Stimulated activated CD8-positive, alpha-beta memory T cell treated with anti-CD3 and anti-CD28 coated beads, Interleukin-7, amount 100 ng/mL, for 4 hours (primary cell): ENCODE measurements at places on chromosomes 2 and 18.

DNA sequence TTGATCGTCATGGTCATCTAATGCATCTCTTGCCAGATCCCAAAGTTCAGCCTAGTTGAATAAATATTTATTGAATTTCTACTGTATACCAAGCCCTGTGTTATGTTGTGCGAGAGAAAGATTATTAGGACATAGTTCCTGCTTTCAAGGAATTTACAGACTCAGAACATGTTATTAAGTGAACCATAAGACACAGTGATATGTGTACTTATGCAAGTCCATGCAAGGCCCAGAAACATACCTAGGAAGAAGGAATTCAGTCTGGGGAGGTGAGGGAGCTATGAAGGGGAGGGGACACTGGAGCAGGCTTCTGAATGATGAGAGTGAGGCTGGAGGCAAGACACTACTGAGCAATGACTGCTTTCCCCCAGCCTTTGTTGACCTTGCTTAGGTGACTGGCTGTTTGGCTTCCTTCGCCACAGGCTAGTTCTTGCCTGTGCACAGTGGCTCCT lies 81.4 kb downstream of the ACAA2 start:
- DNase-seq: no peak

DNA sequence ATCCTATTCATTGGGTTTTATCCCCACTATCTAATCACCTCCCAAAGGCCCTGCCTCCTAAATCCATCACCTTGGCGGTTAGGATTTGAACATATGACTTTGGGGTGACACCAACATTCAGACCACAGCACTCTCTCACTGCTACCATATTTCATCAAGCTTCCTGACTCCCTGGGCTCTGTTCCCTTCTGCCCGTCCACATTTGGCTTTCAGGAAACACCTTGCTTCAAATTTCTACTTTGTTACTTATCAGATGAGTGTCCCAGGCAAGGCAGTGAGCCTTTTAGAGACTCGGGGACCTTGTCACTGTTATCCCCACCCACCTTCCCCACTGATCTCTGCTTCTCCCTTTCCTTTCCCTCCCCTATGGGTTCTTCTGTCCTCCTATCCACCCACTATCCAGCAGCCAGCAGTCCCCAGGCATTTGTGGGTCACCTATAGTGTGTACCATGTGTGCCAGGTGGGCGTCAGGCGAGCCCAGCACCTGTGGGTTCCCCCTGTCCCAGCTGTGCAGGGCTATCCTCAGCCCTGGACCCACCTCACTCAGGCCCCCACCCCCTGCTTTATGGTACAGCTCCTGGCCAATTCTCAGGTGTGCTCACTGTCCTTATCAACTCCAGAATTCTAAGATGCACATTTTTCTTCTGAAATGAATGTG lies 230.9 kb downstream of the LOXHD1 start:
- DNase-seq: no peak

DNA sequence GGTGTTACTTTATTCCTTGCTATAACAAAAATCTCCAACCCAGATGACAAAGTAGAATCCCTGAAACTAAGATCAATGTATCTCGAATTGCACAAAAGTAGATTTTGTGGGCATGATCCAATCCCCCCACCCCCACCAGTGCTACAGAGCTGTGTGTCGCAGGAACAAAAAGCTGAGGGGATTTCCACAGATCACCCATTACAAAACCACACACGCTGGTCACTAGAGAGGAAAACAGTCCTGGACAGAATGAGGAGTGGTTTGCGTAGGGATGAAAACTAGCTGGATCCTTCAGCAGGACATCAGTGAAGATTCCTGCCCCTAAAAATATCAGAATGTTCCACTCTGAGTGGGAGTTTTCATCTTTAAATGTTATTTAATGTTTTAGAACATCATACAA lies 165.3 kb upstream of the STK17B start:
- no peak for DNase-seq

GRCh38 chr18:55858661-55859515 lies 270.9 kb upstream of the TCF4 start:
- no peak for DNase-seq

- DNase-seq: no peak
These were observed 9.7 kb downstream of the PROKR1 start for GRCh38 chr2:68653034-68653433.

DNA sequence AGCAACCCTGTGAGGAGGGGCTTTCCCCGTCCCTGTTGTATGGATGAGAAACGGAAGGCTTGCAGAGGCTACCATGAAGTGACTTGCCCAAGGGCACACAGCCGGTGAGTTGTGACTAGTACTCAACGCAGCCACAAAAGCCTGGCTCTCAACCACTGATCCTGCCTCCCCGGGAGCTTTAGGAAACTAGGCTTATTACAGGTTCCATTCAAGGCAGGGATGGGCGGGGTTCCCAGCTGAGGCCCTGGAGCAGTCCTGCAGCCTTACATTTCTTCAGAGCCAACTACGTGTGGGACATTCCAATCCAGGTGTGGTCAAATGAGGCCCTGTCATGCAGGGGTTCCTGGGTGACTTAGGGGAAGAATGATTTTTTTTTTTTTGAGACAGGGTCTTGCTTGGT lies 59.6 kb downstream of the MEX3C start:
- no peak for DNase-seq

- DNase-seq: no peak
These were observed 145.7 kb downstream of the CERS6 start for GRCh38 chr2:168601741-168602140.

- no peak for DNase-seq
These were observed 73.0 kb upstream of the LGALSL start for GRCh38 chr2:64380853-64381527.

DNA sequence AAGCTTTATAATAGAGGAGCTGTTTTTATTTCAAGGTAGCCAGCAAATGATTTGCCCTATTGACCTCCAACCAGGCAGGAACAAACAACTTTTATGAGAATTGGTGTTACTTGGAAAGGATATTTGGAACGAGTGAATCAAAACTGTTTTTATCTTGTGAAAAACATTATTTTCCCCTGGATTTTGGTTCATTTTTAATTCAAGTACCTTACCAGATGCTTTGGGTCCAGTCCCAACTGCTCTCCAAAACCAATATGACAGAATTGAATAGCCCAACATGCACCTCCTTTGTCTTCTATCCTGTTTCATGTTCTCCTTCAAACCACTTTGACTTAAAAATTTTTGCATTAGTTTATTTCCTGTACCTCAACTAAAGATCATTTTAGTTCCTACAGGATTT lies 178.6 kb upstream of the RBMS1 start:
- no peak for DNase-seq

DNA sequence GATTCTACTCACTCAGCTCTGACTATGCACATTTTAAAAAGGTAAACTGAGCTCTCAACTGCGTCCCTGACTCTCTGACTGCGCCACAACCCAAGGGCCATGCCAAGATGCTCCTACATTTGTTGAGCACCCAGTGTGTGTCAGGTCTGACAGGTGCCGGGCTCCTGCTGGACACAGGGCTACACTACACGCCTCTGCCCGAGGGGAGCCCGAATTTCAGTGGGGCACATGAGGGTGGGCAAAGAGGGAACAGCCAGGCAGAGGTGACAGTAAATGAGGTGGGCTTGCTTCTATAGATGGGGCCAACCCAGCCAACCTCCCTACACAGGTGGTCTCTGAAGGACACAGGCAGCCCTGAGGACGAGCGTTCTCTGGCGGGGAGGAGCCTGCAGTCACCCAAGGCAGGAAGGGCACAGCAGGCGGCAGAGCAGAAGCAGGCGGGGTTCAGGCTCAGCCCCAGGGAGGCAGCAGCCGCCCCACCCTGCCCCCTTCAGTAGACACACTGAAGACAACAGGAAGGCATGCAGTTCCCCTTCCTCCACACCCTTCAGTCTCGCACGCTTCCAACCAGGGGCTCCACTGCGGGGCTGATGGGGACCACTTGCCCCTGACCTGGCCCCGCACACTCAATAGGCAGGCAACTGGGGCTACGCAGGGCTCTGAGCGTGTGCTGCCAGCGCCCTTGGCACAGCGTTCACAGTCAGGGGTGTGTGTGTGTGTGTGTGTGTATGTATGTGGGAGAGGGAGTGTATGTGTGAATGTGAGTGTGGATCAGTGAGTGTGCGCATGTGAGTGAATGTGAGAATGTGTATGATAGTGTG lies 98.4 kb downstream of the UXS1 start:
- peak; percentile 70 for DNase-seq

DNA sequence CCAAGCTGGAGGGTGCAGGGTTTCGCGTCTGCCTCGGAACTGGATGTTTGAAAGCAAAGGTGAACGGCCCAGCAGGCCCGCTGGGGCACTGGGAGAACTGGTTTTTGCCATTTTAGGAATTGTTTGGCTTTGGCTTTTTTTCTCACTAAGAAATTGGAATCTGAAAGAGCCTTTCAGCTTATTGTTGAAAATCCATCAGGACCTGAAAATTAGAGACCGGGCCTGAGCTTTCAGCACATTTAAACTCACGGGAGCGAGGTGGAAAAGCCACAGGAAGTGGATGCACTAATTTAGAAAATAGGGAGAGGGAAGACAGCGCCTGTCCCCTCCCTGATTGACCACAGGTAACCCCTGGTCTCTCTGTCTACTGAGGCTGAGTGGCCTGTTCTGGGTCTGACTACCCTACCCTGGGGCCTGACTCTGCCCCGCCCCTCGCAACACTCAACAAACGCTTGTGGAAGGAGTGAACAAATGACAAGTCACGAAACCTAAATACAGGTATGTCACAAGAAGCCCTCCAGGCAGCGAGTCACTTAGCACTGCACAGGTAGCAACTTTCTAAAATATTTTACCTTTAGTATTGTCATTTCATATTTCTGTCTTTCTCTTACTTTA lies 100.3 kb upstream of the MBOAT2 start:
- DNase-seq: no peak
